Activated T-helper 1 cell treated with anti-CD3 and anti-CD28 coated beads, Interleukin-2, amount 50 U/mL, for 16 hours (primary cell): ENCODE measurements at places on chromosomes 16 and 17.
A peak's percentile ranks its signal among the peaks of the same experiment; 100 is the strongest.

- no peak for DNase-seq
These were observed 175.4 kb downstream of the SEC14L1 start for GRCh38 chr17:77316191-77316641.

DNA sequence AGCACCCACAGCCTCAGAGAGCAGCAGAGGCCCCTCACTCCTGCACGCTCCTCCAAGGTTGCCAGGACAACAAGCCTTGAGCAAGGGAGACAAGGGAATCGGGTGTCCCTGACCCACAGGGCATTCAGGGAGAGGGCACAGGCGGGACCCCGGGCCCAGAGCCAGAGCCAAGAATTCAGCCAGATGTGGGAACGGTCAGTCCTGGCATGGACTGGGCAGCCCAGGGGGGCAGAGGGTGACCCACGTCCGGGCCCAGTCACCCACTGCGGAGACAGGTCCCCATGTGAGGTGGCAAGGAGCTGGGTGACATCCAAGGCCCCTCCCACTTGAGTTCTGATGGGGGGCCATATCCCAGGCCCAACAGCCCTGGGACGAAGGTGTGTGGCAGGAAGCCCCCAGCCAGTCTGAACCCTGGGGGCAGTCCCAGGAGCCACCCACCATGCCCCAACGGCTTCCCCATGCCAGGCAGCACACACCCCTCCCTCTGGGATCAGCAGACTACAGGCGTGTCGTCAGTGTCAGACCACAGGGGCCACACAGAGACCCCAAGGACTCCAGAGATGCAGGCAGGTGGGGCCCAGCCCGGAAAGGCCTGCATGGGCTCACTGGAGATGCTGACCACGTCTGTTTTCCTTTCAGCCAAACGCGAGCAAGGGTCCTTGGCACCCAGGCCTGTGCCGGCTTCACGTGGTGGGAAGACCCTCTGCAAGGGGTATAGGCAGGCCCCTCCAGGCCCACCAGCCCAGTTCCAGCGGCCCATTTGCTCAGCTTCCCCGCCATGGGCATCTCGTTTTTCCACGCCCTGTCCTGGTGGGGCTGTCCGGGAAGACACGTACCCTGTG, 23.0 kb downstream of the USP6 start:
- DNase-seq, result no peak

DNA sequence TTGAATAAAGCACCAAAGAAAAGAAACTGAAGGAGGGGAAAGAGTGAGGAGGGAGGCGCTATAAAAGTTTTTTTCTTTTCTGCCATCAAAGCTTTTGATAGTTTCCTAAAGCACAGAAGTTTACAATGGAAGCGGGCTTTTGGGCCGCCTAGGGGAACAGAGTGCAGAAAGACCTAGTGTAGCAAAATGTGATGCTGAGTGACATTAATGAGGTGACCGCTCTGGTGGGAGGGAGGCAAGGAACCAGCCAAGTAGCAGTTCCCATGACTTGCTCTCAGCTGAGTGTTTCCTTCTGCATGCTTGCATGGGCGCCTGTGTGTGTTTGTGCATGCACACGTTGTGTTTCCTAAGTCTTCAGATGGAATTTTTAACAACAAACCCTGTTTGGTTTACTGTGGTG, 15.5 kb downstream of the MSI2 start:
- DNase-seq, result no peak

DNA sequence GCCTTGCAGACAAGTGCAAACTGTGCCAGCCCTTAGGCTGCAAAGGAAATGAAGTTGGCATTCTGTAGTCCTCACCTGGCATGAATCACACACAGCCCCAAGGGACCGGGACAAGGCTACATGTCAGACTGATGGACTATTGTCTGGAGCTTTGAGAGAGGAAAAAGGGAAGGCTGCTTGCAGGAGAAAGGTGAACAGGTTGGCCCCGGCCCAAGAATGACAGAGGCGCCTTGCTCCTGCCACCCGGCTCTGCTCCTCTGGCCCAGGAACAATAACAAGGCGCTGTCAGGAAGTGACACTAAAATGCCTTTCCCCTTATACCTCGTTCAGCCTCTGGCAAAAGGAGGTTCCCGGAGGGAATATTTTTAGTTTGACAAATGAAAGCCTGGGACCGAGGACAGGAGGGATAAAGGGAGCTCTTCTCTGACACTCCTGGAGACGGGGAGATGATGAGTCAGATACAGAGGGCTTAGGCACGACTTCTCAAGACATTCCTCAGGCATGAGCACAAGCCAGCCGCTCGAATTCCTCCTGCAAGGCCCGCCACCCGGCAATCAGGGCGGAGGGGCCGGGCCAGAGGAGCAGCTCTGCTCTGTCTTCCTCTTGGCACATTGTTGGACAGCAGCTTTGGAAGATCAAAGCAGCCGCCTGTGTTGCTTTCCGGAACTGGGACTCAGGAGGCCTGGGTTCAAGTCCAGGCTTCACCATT, 105.8 kb downstream of the NOG start:
- no peak for DNase-seq

GRCh38 chr17:59893676-59894100, 767 bp downstream of the RPS6KB1 start:
- DNase-seq, result no peak

- DNase-seq, result no peak
These were observed 1.0 kb upstream of the SOX8 start for GRCh38 chr16:980595-980854.

- peak; percentile 35 for DNase-seq
These were observed 45.6 kb downstream of the PRMT7 start for GRCh38 chr16:68356249-68356918.

- DNase-seq, result no peak
These were observed 25.6 kb downstream of the TRAP1 start for GRCh38 chr16:3691761-3692160.

- DNase-seq, result no peak
These were observed 238.7 kb upstream of the ELAC2 start for GRCh38 chr17:13256545-13256944.

- no peak for DNase-seq
These were observed 97.9 kb downstream of the NDE1 start for GRCh38 chr16:15747937-15748336.

GRCh38 chr16:590188-590814, 435 bp downstream of the RAB40C start:
- DNase-seq, result no peak

GRCh38 chr16:11145173-11145818, 110.7 kb downstream of the SOCS1 start:
- no peak for DNase-seq

DNA sequence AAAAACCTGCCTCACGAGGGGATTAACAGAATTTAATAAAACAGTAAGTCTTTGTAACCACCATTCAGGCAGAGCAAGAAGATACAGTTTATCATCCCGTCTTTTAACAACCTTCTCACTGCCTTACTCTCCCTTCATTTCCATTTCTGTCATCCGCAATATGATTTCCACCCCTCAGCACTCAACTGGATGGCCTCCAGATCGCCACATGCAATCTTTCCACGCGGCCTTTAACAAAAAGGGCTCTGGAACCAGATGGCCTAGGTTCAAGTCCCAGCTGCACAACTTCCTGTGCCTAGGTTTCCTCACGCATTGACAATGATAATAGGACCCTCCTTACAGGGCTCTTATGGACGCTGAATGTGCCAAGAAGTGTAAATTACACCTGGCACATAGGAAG, 103.6 kb downstream of the GAS7 start:
- DNase-seq, result no peak

DNA sequence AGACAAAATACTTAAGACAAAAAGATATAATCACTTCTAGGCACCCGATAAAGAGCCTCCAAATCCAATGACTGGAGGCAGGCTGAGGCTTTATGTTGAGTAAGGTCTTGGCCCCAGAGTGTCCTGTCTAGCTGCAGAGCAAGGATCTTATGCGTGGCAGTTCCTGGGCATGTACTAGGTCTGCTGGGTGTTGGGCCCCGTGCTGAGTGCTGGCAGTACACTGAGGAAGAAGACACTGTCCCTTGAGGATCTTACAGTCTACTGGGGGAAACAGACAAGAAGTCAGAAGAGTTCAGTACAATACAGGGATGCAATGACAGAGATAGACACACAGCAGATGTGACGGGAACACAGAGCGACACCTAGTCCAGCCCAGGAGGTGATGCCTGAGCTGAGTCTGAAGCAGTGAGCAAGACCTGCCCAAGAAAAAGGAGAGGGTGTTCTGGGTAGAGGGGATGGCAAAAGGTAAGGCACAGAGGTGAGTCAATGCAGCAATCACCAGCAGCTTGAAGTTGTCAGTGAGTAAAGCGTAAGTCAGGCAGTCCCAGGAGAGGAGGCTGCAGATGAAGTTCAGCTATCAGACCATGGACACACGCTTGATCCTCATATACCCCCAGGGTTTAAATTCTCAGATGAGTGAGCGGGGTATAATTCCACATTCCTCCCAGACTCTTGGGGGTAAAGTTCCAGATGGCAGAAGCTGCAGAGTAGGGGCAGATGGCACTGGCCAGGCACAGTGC, 18.1 kb downstream of the MAP3K14 start:
- no peak for DNase-seq

DNA sequence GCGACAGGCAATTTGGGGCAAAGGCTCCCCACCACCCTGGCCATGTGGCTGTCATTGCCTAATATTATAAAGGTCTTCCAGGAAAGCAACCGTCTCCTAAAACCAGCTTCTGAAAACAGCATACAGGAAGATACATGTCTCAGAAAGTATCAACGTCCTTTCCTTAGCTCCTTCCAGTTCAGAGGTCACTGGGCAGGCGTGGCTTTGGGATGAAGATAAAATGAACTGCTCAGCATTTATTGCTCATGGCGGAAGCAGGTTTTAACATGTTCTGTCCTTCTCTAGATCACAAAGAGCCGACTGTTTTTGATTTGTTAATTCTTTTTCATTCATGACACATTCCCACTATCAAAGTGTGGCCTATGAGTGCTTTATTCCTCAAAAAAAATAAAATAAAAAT, 8.0 kb downstream of the CFAP20 start:
- no peak for DNase-seq

DNA sequence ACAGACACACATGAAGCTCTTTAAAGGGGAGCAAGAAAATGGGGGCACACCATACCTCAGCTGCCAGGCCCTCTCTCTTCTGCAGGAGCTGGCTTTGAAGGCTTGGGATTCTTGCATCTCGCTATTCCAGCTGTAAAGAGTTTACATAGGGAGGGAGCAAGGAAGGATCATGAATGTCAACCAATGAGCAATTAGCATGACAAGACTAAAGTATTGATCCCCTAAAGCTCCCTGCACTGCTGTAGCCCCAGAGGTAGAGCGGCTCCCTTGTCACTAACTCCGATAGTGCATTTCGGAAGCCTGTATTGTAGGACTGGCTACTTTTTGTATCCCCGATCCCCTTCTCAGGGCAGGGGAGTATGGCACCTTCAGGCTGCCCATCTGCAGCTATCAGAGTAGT, 113.4 kb upstream of the PMFBP1 start:
- DNase-seq, result no peak

GRCh38 chr17:28807925-28808634, 34.5 kb downstream of the FAM222B start:
- no peak for DNase-seq

DNA sequence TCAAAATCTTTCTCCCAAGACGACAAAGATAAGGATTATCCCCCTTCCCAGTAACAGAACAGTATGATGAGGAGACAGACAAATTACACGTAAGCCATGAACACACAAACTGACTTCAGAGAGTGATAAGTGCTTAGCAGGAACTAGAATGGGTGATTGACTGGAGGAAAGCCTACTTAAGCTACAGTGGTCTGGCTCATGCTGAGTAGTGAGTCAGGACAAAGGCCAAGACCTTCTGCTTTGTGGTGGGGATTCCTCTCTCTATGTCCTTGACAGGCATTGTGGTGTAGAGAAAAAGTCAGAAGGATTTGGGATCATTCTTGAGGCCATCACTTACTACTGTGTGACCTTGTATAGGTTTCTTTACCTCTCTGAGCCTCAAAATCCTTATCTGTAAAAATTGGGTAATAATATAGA, 381.9 kb upstream of the CCL2 start:
- no peak for DNase-seq

DNA sequence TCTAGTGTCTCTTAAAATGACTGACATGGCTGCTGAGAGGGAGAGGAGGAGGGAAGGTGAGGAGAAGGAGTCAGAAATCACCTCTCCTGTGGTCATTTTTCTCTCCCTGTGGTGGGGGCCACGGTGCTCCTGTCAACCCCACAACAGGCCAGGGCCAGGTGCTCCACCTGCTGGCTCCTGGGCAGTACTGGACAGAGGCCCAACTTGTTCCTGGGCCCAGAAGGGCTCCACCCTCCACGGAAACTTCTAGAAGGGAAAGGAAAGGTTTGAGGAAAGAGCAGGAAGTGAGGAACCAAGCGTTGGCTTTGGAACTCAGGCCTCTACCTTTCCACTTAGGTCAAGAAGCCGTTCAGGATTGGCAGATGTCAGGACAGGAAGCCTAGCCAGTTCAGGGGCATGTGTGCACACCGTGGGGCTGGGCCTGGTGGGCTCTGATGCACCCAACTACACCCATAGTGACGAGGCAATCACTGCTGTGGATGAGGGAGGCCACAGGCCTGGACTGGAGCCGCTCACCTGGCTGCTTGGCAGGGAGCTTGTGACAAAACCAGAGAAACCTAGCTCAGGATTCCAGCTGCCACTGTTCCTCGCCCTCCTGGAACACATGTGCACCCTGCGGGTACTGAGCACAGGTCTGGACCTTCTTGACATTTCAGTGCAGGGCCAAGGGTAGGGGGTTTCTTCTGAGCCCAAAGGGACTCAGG, 36.1 kb downstream of the WNT3 start:
- no peak for DNase-seq

- no peak for DNase-seq
These were observed 216.6 kb upstream of the IRX3 start for GRCh38 chr16:54503011-54503855.

DNA sequence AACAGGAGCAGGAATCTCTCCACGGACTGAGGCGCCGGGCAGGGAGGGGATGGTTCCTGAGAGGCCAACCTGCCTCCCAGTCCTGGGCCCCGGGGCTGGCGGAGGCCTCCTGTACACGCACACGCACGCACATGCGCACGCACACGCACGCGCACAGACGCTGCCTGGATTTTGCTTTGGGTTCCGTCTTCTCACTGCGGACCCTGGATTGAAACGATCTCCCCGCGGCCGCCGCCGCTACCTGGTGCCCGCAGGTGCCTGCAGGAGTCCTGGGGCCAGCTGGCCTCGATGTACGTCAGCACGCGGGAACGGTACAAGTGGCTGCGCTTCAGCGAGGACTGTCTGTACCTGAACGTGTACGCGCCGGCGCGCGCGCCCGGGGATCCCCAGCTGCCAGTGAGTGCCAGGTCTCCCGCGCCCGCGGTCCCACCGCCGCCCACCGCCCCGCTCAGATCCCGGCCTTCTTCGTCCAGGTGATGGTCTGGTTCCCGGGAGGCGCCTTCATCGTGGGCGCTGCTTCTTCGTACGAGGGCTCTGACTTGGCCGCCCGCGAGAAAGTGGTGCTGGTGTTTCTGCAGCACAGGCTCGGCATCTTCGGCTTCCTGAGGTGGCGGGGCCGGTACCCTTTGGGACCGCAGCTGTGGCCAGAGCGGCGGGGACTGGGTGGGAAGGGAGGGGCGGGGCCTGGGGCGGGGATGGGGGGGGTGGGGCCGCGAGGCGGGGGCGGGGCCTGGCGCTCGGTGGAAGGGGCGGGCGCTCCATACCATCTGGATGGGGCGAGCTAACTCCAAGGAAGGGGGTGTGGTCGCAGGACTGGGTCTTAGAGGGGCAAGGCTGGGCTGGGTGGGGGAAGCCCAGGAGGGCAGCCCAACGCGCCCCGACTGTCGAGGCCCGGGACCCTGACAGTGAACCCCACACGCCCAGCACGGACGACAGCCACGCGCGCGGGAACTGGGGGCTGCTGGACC, 12.3 kb downstream of the CES4A start:
- DNase-seq, result peak; percentile 32

GRCh38 chr16:57017251-57017650, 27.9 kb downstream of the NLRC5 start:
- DNase-seq, result no peak
